Putamen (tissue), 1 donor: ENCODE measurements at places on chromosomes 6 and 20.

DNA sequence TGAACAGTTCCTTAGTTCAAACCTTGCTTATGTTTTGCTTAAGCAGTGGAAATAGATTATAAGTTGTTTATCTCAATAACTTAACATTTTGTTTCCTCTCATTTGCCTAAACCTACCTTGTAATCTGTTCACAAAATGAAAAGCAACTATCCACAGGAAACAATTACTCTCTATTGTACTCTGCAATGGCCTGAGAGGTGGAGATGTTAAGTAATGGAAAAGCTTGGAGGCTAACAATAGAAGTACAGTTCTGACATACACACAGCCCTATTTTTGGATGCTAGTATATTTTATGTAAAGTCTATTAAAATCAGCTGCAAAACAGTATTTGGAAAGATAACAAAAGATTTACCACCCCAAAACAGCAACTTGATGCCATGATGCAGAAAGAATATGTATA lies 82.1 kb downstream of the TINAG start:
- no peak for DNase-seq

GRCh38 chr6:21003780-21004541 lies 469.7 kb downstream of the CDKAL1 start:
- no peak for DNase-seq

GRCh38 chr6:51983564-51983963 lies 103.8 kb downstream of the PKHD1 start:
- no peak for DNase-seq

- no peak for DNase-seq
These were observed 91.5 kb upstream of the MLN start for GRCh38 chr6:33895296-33895695.

- DNase-seq: no peak
These were observed 439.0 kb upstream of the JAG1 start for GRCh38 chr20:11112832-11113231.

- no peak for DNase-seq
These were observed 166.5 kb downstream of the MTHFD1L start for GRCh38 chr6:151032034-151032433.

DNA sequence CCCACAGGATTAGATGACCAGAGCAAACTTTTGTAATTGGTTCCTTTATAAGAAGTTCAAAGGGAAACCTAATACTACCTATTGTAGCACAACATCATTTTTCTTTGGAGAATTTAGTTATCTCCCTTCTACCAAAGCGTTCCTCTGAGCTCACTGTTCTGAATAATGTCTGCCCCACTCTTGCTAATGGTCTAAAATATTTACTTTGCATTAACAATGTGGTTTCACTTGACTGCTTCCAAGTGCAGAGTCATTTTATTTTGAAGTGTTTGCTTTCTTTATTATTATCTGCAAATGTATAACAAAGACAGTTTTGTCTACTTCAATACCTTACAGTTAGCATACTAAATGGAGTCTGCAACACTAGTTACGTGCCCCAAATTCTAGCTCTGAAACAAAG lies 15.0 kb downstream of the TRAPPC3L start:
- DNase-seq: no peak

DNA sequence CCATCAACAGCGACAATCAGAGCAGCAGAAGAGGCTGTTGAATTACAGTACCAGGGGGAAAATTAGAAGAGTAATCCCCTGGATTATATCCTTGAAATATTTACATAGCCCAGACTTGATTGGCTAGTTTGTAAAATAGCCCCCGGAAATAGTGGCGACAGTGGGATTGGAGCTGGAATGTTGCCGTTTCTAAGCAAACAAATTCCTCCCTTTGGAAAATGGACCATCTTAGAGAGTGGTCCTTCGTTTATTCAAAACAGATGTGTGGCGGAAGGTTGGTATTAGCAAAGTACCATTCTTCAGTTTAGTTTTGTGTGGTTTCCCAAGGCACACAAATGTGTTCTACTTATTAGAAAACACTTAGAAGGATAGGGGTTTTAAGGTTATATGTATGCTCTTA lies 4.5 kb upstream of the EPB41L2 start:
- DNase-seq: no peak

DNA sequence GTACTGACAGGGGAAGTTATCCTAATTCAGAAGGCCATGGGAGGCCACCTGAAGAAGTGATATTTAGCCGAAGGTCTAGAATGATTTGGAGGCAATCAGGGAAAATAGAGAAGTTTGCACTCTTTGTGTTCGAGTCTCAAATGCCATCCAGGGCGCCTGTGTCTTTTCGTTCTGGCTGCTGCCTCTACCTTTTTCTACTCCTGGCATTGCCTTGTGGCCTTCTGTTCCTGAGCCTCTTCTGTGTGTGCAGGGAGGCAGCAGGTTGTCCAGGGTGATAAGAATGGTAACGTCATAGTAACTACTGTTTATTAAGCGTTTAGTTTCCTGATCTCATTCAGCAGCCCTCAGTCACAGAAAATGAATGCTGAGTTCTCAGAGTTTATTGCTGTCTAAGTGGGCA lies 252.1 kb downstream of the FARS2 start:
- DNase-seq: no peak

GRCh38 chr20:38383147-38383546 lies 36.9 kb downstream of the LBP start:
- no peak for DNase-seq

- DNase-seq: no peak
These were observed 197.9 kb downstream of the MAFB start for GRCh38 chr20:40491009-40491590.

GRCh38 chr6:87907521-87907920 lies 140.1 kb upstream of the SPACA1 start:
- no peak for DNase-seq

- no peak for DNase-seq
These were observed 39.1 kb upstream of the MROH8 start for GRCh38 chr20:37218441-37218840.

GRCh38 chr20:20796766-20797440 lies 84.5 kb upstream of the RALGAPA2 start:
- DNase-seq: no peak

GRCh38 chr6:108660251-108660650 lies 99.5 kb downstream of the FOXO3 start:
- no peak for DNase-seq

DNA sequence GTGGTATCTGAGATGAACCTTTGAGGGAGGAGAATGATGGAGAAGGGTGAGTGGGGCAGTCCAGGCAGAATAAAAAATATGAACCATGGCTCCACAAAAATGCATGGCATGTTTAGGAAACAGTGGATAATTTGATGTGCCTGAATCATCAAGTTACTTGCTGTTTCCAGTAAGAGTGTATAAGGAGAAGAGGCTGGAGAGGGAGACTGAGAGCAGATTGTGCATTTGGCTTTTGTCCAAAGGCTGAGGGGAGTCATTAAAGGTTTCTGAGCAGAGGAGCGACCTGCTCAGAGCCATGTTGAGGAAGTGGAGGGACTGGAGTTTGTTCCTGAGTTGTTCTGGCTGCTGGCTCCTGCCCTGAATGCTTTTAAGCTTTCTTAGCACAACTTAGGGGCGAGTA lies 6.1 kb downstream of the MMP24 start:
- no peak for DNase-seq

DNA sequence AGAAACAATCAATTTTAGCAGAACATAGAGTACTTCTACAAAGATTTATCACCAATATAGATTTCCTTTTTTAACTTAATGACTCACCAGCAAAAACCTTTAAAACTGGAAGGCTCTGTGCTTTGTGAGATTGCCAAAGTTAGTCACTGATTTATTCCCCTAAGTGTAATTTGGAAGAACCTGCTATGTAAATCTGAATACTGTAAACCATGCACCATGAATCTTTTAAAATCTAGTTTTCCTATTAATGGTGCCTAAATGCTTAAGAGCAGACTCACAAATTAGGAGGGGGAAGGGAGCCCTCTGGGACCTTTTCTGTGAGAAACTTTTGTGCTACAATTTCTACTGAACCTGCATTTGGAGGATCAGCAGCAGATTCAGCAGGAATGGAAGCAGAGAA lies 57.8 kb upstream of the PNRC1 start:
- DNase-seq: peak; percentile 39

DNA sequence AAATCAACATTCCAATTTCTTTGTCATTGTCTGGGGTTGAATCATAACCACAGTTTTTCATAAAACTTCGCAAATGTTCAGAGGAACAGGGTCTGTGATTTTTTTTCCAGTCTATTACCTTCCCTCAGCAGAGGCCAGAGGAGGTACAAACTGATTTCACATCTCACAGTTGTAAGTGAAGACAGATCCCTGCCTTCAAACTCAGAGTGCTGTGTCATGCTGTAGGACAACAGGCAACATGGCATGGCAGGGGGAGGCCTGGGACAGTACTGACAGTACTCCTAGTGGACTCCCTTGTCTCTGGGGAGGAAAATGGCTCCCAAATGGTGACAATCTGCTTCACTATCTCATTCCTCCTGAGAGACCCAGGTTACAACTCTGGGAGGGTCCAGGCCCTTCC lies 308.6 kb downstream of the CDC5L start:
- no peak for DNase-seq

DNA sequence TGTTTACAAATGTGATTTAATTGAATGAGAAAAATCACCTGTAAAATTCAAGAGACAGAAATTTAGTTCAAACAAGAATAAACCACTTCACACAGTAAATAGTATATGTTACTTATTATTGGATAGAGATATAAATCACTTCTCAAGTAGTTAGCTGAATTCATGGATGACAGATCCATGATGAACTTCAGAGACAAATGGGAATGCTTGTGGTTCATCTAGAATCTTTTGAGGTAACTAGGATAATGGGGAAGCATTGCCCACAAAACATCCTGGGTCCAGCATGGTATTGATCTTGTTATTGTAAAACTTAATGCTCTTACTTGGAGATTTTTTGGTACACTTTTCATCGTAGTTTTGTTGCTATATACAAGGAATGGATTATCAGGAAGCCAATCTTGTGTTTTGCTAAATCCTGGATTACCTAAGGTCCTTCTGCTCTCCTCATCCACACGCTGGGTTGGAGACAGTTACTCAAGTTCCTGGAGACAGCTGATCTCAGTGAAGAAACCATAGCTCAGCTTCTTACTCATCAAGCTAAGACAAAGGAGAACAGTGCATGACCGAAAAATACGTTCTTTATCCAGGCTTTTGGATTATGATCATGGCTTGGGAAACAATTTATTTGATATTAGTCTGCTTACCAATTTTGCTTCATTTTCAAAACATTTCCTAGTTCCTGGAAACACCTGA lies 142.5 kb upstream of the PREP start:
- DNase-seq: no peak

DNA sequence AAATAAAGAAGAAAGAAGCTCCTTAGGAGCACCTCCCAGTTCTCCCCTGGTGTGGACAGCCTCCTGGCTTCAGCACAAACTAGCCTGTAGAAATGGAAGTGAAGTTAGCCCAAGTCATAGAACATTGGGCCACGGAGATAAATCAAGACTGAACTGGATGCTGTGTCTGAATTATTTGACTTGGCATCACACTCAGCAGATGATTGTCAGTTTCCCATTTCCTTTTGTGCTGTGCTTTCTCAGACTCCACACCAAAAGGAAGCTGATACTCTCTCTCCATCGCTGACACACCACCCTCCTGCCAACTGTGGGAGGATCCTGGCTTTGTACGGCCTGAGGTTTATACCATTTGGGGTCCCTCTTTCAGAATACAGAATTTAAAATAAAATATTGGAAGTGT lies 209.8 kb downstream of the TFAP2A start:
- no peak for DNase-seq

DNA sequence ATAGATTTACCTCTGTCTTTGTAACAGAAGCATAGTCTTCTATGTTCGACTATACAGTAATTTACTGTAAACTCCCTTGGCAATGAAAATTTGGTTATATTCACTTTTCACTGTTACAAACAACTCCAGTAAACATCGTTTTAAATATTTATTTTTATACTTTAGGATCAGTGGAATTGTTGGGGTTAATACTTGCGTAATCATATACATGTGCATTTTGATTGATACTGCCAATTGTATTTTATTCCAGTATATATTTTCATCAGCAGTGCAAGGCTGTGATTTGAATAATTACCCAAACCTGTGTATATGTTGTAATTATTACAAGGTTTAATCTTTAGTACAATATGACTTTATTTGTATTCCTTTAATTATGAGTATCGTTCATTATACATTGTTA lies 255.7 kb downstream of the ARID1B start:
- DNase-seq: no peak

- no peak for DNase-seq
These were observed 10.6 kb upstream of the TTPAL start for GRCh38 chr20:44465001-44465560.

- DNase-seq: peak; percentile 57
These were observed 5.6 kb upstream of the PHACTR3 start for GRCh38 chr20:59598625-59599310.

GRCh38 chr6:106422534-106422933 lies 62.0 kb downstream of the CRYBG1 start:
- no peak for DNase-seq

- no peak for DNase-seq
These were observed 87.1 kb downstream of the BFSP1 start for GRCh38 chr20:17444091-17444490.

- DNase-seq: no peak
These were observed 21.9 kb upstream of the RREB1 start for GRCh38 chr6:7085911-7086310.

- no peak for DNase-seq
These were observed 391.2 kb downstream of the ADGRB3 start for GRCh38 chr6:69026243-69026642.

- peak; percentile 71 for DNase-seq
These were observed 973 bp upstream of the BRD2 start for GRCh38 chr6:32967151-32968091.

DNA sequence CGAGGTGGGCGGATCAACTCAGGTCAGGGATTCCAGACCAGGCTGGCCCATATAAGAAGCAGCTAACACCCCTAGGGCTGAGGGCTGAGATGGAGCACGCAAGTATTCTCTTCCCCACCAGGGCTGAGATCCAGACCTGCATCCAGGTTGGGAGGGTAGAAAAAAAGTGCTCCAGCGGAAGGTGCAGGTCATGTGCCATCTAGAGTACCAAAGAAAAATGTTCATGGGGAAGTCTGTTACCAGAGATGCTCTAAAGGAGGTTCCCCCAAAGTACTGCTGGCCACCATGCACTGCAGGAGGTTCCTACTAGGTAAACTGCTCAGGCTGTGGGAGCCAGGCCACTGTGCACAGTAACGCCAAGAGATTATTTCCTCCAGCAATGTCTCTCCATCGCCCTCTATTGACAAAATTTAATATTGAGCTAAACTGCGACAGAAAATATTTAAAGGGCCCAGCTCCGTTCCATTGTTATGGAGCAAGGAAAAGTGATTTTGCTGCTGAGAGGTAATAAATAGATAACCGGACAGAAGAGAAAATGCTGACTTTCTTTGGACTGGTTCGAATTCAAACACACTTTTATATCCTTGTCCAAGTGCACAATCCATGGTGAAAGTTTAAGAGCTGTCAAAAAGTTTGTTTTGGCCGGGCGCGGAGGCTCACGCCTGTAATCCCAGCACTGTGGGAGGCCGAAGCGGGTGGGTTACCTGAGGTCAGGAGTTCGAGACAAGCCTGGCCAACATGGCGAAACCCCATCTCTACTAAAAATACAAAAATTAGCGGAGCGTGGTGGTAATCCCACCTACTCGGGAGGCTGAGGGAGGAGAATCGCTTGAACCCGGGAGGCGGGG lies 159.9 kb downstream of the OR2B2 start:
- peak; percentile 79 for DNase-seq
